ENCODE measurements at places on chromosomes 1 and 21. TPM values are rescaled to one million over a fixed set of nuclear protein-coding genes. Genes with fewer than 3 reads are reported as not detected.

The TAF12 gene
- 27.7 TPM for total RNA-seq

DNA sequence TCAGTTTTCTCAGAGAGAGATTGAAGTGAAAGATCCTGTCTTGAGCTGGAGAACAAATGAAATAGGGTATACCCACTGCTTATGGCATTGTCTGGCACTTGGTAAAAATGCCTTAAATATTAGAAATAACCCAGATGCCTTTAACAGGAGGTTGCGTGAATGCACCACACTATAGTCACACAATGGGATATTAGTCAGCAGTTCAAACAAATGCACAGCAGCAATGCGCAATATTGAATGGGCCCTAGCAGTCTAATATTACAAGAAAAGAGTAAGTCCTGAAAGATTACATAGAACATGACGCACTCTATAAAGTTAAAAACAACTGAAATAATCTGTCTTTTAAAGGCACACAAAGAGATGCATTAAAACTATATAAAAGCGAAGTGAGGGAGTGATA lies 161.1 kb downstream of the EDEM3 start:
- DNase-seq = no peak

GRCh38 chr1:17009706-17010105 lies 2.0 kb downstream of the ATP13A2 start:
- DNase-seq = no peak

The FCGR2B gene
- total RNA-seq = 19.4 TPM

DNA sequence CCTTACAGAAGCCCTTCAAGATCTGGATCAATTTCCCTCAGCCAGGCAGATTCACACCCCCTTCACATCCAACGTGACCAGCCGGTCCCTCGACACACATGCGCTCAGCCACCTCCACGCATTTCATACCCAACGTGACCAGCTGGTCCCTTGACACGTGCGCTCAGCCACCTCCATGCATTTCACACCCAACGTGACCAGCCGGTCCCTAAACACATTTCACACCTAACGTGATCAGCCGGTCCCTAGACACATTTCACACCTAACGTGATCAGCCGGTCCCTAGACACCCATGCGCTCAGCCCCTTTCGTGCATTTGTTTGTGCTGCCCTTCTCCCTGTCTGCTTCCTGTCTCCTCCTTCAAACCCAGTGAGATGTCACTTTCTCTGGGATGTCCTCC lies 8.8 kb upstream of the PAFAH2 start:
- no peak for DNase-seq

GRCh38 chr1:157069601-157070000 lies 24.1 kb upstream of the ARHGEF11 start:
- no peak for DNase-seq

The AXDND1 gene
- total RNA-seq = not detected

GRCh38 chr1:99439433-99440075 lies 175.3 kb downstream of the PLPPR4 start:
- no peak for DNase-seq

DNA sequence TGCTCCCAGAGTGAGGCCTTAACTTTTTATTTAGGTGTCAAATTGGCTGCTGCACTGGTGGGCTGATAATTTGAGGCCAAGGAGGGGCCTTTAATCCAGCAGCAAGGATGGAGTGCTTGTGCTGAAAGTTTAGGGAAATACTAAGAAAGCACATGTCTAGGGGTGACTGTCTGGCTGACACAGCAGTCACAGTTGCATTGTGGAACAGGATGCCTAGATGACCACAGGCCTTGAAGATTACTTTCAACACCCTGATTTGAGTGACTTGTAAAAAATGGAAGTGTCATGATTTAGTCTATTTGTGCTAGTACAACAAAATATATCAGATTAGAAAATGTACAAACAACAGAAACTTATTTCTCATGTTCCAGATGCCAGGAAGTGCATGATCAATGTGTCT lies 57.7 kb downstream of the ZNF697 start:
- DNase-seq = no peak

DNA sequence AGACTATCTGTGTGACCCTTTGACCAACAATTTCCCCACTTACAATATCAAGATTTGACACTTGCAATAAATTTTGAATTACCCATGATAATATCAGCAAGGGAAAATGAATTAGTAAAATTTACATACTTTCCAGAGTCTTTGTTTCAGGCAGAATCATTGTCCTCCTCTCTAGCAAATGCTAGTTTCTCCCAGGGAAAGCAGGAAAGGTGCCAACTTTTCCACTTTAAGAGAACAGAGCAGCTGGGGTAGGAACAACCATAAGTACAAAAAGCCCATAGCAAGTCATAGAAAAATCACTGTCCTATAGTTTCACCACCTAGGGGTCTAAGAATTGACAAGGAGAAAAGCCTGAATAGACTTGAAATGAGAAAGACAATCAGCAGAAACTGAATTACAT lies 67.1 kb upstream of the GUCA2B start:
- no peak for DNase-seq

The SELENON gene
- 45.7 TPM for total RNA-seq

DNA sequence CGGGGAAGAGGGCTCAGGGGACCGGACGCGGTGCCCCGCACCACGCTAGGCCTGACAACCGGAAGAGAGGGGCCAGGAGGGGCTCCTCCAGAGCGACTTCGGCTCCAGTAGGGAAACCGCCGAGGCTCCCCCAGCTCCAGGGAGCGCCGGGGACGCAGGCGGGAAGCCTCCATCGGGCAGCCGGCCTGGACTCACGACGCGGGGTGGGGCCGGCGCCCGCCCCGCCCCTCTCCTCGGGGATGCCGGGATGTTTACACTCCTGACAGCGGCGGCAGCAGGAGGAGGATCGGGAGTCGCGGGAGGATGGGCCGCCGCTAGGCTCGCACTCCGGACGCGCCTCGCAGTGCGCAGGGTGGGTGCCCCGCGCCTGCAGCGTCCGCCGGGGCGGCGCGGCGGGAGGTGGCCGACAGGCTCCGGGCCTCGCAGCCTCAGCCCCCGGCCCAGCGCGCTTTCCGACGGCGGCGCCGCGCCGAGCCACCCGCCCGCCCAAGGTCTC lies at the start of gene NEK7:
Gene NEK7, plus strand, starts transcription at position 254 of the 496 bp plus-strand sequence. CDS start 75,583 bp downstream, outside the sequence.
- DNase-seq = peak; percentile 91

DNA sequence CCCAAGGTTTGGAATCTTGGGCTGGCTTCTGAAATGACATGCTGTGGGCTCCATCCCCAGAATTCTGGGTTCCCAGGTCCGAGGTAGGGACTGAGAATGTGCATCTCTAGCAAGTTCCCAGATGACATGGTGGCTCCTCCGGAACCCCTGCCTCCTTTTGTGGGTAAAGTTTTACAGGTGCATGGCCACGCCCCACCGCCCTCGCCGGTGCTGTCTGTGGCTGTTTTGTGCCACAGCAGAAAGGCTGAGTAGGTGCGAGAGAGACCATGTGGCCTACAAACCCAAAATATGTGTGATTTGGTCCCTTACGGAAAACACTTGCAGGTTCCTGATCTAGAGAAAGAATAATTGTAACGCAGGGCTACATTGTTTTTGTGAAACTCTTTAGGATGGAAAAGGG lies 30.9 kb downstream of the SKI start:
- peak; percentile 37 for DNase-seq

The CASQ1 gene
- total RNA-seq = 27.0 TPM
